Dermis microvascular lymphatic vessel endothelial cell (primary cell): ENCODE measurements at places on chromosomes 5 and 9. TPM values are rescaled to one million over a fixed set of nuclear protein-coding genes. Genes with fewer than 3 reads are reported as not detected.

Gene TXNDC8
- total RNA-seq: not detected in 2 replicates

Gene LMNB1
- 25.7 and 61.1 TPM in 2 replicates for total RNA-seq

Gene ST6GALNAC4
- 27.3 and 32.2 TPM in 2 replicates for total RNA-seq

Gene SMC5
- 11.4 and 15.5 TPM in 2 replicates for total RNA-seq

Gene PCDHB3
- 0.26 and 1.1 TPM in 2 replicates for total RNA-seq

Gene PFN3
- total RNA-seq: not detected in 2 replicates

Gene PCDHGB2
- total RNA-seq: 0.64 and 1.9 TPM in 2 replicates

Gene HNRNPK
- 686 and 723 TPM in 2 replicates for total RNA-seq

Gene GABRG2
- total RNA-seq: not detected in 2 replicates

Gene SPEF2
- 0.13 and 0.76 TPM in 2 replicates for total RNA-seq

DNA sequence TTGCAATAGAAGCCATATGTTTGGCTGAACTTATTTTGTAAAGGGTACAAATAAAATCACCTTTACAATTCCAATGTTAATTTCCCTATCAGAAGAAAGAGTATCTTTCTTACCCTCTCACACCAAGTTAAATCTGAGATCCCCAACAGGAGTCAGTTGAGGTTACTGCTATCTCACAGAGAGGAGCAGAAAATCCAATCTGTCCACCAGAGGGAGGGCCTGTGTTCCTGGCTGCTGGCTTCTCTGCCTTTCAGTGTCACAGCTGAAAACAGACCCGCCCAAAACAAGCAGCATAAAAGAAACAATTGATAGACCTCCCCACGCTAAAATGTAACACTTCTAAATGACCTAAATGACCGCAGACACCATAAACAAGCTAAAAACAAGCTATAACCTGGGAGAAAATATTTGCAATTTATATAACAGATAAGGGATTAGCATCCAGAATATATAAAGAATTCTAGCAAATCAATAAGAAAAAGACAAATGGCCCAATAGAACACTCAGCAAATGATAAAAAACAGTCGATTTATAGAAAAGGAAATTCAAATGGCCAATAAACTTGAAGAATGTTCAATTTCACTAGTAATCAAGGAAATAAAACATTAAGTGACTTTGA is 24.5 kb upstream of the MVB12B start:
- DNase-seq: peak; percentile 71

DNA sequence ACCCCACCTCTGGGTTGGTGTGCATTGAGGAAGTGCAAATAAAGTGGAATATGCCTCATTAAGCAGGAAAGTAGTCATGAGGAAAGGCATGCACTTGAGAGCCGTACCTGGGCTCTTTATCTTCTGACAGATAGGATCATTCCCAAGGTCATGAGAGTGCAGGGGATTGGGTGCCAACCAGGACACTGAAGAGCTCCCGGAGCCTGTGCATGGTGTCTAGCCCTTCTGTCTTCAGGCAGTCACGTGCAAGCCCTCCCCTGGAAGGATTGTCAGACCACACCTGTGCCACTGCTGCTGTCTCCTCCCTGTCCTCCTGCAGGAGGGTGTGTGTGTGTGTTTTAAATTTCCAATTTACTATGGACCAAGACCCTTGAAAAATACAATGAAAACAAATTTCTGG is 69.6 kb downstream of the PDE8B start:
- no peak for DNase-seq

GRCh38 chr5:145227881-145228280 is 607.3 kb downstream of the PRELID2 start:
- DNase-seq: no peak

DNA sequence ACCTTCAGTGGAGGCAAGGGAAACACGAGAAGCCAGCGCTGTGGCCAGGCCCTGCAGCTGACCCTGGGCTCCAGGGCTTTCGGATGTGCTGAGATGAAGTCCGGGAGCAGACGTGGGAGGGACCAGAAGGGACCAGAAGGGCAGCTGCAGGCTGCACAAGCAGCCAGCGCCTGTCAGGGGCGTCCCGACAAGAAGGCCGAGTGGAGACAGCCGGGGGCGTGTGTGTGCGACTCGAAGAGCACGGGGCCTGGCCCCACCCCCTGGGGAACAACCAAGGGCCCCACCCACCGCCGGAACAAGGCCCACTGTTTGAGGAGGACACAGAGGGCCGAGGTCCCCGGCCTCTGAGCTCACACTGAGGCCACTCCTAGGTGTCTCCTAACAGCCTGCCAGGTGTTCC is 31.4 kb downstream of the SLC12A7 start:
- no peak for DNase-seq

- DNase-seq: peak; percentile 0
Observed at GRCh38 chr5:35478856-35479682, 138.6 kb upstream of the SPEF2 start.

GRCh38 chr5:82404382-82404945 is 126.3 kb upstream of the RPS23 start:
- no peak for DNase-seq

DNA sequence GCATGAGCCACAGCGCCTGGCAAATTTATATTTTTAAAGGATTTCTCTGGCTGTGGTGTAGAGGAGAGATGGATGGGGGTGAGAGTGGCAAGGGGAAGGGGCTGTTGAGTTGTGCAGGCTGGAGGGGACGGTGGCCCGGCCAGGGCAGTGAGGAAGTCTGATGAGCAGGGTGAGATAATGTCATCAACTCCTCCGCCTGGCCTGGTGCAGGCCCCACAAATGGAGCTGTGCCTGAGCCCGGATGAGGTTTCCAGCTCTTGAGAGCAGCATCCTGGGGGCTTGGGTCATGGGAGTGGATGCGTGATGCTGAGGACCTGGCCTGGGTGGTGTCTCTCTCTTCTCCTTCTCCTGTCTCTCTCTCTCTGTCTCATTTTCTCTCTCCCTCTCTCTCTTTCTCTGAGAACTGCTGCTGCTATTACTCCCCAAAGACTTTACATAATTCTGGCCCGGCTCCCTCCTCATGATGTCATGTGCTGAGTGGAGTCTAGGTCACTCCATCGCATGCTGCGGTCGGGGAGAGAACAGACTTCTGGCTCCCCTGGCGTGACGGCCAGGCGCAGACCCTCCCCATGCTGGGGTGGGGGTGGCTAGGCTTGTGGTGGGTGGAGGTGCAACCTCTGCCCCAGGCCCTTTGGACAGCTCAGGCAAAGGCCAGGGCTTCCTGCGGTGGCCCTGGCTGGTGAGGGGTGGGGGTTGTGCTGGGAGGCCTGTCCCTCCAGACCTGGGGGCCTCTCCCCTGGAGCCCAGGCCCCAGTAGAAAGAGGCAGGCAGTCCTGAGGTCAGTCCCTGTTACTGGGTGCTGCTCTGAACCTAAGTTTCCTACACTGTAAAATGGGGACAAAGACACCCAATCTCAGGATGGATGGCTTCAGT is 26.4 kb downstream of the FGF18 start:
- no peak for DNase-seq

GRCh38 chr9:92971121-92971520 is 23.8 kb downstream of the FGD3 start:
- DNase-seq: no peak

DNA sequence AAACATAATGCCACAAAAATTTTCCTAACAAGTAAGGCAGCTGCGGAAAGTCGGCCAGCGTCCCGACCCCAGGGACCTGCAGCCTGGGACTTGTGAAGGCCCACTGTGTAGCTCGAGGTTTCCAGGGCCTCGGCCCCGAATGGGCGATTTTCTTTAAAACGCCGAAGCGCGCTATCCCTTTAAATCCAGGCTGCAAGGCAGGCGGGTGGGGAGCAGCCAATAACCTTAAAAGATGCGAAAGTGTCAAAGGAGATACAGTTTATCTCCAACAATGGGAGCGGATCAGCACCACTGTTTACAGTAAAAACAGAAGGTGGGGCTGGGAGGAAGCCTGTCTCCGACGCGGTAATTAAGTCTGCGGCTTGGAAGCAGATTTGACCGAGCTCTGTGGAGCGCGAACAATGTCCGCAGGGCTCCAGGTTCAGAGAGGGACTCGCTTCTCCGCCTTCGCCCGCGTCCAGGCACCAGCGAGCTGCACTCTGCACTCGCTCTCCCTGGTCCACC is 1.7 kb upstream of the ZSWIM6 start:
- no peak for DNase-seq

DNA sequence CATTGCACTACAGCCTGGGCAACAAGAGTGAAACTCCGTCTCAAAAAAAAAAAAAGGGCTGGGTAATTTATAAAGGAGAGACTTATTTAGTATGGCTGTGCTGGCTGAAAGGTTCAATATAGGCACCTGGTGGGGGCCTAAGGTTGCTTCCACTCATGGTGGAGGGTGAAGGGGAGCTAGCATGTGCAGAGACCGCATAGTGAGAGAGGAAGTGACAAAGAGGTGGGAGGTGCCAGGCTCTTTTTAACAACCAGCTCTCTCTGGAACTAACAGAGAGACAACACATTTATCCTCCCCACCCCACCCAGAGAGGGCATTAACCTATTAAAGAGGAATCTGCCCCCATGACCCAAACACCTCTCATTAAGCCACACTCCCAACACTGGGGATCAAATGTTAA is 28.9 kb upstream of the SERINC5 start:
- no peak for DNase-seq

DNA sequence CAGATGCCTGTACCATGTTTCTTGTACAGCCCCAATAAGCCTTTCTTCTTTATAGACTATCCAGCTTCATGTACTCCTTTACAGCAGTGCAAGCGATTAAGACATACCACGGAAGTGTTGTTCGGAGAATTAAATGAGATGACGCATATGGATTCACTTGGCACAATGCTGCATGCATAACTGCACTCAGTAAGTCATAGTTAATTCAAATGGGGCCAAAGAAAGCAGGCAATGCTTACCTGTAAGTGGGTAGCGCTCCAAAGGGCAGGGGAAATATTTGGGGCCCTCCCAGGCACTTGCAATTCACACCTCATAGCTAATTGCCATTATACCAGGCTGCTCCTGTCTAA is 7.7 kb upstream of the ADRA1B start:
- peak; percentile 49 for DNase-seq

GRCh38 chr5:59257488-59258400 is 635.8 kb downstream of the PDE4D start:
- DNase-seq: no peak

DNA sequence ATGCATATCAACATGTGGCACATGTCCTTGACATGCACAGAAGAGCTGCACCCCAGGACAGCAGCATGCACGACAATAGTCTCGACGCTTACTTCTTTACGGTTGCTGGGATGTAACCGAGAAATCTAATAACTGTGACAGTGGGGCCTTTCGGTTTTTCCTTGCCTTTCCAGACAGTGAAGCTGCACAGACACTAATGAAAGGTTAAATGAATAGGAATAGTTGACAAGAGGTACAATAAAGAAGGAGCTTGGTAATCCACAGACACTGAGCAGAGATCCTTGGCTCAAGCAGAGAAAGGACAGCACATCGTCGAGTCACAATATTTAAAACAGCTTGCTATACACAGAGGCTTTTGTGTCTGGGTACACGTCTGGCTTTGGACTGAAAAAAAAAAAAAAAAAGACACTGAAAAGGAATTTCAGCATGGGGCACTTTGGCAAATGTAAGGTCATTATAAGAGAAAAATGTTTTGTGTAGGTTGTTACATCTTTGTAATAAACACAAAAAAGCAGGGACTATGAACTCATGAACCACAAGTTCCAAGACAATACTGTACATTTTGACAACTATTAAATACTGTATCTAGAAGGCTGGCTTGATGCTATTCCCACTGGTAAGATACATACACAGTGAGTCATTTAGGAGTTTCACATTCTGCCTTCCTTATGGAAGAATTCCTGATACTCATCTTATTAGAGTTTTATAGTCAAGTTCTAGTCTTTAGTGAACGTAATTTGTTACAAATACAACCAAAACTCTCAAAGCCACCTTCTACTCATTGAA is 5.6 kb downstream of the BNC2 start:
- DNase-seq: no peak

GRCh38 chr9:134895908-134896833 is 15.6 kb downstream of the FCN2 start:
- DNase-seq: peak; percentile 14

GRCh38 chr9:113227436-113227835 is 6.1 kb downstream of the SLC31A1 start:
- DNase-seq: no peak

DNA sequence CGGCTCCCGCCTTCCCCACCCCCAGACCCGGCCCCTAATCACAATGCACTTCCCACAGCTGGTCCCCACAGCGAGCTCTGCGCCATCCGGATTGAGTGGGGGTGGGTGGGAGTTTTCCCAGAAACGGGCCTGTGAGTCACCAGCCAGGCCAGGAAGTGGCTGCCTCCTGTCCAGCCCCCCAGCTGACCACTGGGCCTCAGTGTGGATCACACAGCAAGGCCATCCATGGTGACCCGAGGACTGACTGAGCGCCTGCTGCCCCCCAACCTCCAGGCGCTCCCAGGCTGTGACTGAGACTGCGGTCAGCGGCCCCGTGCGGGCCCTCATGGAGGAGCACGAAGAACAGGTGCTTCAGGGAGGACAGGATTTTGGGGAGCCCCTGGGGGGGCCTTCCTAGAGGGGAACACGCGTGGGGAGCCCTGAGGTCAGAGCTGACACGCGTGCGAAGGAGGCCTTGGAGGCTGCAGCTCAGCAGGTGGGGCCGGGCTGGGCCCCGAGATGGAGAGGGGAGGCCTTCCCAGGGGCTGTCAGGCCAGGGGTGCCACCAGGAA is 48.3 kb upstream of the EGFL7 start:
- peak; percentile 96 for DNase-seq

- DNase-seq: no peak
Observed at GRCh38 chr9:94860678-94861588, 134.4 kb downstream of the AOPEP start.

DNA sequence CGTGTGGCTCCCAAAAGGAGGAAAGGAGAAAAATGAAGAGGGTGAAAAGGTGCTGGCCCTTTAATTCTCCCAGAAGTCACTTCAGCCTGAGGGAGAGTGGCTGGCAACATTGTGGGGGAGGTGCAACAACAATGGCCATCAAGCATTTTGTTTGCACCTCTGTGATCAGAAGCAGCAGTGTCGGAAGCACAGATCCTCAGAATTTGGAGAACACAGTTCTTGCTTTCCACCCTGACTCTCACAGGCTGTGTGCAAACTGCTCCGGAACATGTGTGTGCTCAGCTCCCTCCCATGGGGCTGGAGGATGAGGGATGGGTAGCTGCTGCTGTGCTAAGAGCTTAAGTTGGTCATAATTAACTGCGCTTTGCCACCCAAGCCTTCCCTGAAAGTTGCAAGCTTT is 127.1 kb downstream of the DPYSL3 start:
- DNase-seq: no peak

GRCh38 chr9:123715258-123715657 is 214.7 kb downstream of the DENND1A start:
- DNase-seq: no peak

GRCh38 chr9:77215874-77216273 is 38.5 kb downstream of the VPS13A start:
- no peak for DNase-seq
